ENCODE measurements at places on chromosomes 13 and 19.

DNA sequence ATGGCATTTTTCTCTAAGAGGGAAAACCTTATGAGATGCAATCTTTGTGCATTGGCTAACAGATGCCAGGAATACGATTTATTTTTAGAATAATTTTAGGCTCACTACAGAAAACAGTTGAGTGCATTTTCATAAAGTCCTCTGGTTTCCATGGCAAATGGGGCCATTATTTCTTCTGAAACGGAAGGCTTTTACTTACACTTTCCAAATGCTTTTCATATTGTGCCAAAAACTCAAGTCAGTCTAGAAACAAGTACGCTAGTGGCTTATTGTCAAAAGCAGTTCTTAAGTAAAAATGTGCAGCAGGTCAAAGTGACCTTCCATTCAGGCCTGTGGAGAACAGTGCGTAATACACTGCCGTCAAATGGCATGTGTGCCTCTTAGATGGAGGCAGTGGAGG is 628.7 kb downstream of the EFNB2 start:
- DNase-seq: no peak

DNA sequence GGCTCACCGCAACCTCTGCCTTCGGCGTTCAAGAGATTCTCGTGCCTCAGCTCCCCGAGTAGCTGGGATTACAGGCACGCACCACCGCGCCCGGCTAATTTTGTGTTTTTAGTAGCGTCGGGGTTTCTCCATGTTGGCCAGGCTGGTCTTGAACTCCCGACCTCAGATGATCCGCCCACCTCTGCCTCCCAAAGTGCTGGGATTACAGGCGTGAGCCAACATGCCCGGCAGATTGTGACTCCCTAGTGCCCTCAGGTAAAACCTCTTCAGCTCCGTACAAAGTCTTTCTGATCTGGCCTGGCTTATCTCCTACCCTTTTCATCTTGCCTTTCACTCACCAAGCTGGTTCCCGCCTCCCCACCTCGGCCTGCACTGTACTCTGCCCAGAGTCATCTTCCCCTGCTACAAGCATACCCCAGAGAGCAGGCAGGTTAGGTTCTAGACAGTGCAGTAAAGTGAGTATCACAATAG is 15.0 kb downstream of the BICRA start:
- no peak for DNase-seq

DNA sequence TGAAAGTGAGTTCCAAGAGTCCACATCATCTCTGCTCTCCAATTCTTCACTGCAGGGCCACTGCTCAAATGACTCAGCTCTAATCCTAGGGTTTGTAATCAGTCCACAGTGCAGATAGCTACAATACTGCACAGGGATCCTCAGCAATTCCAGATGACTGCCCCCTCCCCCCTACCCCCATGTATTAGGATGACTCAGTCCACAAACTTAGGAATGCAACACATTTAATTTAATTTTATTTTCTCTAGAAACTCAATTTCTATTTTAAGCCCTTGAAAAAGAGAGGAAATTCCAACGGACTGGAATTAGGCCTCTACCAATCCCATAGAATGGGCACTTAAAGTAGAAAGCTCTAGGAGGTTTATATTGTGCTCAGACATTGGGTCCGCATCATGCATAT is 173.8 kb upstream of the SOX21 start:
- DNase-seq: no peak

DNA sequence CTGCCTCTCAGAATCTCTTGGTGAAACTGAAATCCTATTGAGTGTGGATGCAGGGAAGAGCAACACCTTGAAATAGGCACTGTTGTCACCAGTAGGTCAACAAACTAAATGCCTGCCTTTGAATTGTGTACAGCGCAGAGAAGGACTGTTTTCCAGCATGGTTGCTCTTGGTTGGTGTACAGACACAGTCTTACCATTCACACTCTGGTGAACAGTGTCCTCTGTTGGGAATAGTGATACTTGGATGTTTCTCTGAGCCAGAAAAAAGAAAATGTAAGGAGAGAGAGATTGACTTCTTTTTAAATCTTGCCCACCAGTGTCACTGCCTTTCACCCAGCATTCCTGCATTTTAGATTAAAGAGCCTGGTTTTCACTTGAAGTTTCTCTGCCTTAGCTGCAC is 179.7 kb downstream of the STK24 start:
- DNase-seq: no peak

DNA sequence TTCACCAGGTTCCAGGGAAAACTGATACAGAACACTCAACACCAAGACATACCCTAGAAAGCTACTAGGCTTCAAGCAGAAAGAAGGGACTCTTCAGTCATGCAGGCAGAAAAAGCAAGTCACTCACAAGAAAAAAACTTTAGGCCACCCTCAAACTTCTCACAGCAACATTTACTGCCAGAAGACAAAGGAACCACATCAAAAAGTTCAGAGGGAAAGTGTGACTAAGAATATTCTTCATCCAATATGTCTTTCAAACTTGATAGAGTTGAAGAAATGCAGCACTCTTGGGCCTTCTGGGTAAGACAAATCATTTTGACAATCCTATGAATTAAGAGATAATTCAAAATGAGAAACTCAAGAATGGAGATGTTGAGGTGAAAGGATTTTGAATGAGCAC is 7.7 kb downstream of the DZIP1 start:
- DNase-seq: no peak

DNA sequence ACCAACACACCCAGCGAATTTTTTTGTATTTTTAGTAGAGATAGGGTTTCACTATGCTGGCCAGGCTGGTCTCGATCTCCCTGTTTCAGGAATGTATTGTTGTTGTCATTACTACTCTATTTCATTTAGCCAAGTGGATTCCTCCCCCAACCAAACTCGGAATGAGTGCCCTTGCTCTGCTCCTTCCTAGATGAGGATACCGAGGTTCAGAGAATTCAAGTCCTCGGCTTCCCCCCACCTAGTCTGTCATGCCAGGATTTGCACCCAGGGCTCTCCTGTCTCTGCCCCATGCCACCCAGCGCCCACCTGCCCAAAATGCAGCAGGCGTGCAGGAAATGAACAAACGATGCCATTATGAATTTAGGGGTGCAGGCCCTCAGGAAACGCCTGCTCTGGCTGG is 3.5 kb upstream of the SPACA4 start:
- no peak for DNase-seq

DNA sequence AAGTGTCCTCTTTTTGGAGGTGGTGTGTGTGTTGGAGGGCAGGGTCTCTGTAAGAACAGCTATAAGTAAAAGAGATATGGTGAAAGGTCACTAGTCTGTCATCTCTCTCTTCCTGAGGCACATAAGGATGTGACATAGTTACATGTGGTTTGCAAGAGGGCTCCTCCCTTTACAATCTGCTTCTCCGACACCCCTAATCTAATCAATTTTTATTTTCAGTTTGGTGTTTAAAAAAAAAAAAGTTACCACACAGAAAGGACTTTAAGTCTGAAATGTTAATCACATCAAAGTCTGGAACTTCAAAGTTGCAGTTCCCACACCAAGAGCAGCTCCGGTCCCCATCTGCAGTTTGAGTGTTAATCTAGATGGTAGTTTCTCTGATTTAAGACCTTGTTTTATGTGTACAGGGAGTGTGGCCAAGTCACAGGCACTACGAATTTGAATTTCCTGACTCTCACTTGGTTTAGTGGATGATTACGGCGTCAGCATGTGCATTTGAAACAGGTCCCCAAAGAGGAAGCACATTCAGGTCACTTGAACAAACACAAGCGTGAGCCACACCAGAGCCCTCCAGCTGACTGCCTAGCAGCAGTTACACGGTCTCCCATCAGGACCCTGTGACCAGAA is 53.1 kb downstream of the FOXO1 start:
- DNase-seq: no peak

- no peak for DNase-seq
Measured at GRCh38 chr13:74986609-74987008, 495.4 kb downstream of the TBC1D4 start.

DNA sequence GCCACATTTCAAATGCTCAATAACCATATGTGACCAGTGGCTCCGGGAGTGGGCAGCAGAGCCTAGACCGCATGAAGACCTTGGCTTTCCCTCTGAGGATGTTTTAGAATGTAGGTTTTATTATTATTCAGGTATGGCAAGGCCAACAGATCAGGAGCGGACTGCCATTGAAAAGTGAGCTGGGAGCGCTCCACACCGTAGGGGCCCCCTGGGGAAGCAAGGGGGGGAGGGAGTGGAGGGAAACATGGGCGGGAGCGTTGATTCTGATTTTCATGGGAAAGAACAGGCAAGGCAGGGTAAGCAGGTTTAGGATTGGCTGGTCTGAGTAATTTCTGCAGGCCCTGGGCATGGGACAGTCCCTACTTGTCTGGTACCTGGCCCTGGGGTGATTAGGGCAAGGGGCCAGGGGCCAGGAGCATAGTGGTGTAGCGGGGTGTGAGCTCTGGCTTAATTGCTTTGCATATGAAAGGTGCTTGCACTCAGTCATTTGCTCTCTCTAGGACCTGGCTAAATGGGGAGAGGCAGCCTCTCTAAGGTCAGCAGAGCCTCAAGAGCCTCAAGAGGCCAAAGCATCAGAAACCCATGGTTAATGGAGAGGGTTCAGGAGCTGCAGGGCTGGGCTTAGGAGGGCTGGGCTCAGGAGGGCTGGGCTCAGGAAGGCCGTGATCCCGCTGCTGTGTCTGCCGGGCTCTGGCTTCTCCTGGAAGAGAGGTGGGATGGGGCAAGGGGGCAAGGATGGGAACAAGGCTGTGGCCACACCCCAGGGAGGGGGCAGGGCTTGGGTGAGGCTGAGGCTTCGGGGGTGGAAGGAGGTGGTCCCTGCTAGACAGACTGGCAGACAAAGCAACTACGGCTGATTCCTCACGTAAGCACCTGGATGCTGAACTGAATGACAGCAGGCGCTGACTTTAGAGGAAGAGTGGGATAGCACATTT is 82.0 kb upstream of the WASF3 start:
- DNase-seq: no peak

DNA sequence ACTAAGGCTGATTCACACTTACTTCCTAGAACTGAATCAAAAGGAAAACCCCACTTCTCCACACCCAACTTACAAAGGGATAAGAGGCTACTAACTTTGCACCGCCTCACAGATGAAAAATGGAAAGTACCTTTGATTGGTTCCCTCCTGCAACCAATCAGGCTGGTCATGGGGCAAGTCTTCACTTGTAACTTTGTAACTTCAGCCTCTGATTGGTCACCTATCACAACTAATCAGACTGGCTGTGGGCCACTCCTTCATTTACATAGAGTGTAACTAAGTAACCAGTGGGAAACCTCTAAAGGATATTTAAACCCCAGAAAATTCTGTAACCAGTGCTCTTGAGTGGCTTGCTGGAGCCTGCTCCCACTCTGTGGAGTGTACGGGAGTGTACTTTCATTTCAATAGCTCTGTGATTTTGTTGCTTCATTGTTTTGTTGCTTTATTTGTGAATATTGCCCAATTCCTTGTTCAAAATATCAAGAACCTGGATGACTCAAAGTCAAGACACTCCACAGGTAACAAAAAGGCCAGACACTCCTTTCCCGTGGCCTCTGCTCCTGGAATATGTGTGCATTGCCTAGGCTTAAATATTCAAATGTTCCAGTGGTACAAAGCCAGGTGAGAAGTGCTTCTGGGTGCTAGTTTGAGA is 50.5 kb downstream of the RFC3 start:
- DNase-seq: no peak

DNA sequence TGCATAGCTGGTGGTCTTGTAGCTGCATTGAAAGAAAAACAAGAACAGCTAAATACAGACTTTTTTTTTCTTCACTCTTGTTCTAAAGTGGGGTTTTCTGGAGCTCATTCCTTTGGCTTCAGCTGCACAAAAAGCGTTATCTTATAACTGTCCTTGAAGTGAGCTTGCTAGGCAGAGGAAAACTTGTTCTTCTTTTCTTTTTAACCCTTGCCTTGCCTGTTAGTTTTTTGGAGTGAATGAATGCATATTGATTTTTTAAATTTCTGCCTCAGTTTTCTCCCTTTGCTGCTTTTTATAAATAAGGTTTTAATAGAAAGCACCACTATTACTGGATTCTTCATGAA is 1.5 kb downstream of the ZNF765 start:
- no peak for DNase-seq
